Stimulated activated naive B cell treated with anti-CD40 and anti-IgM and Interleukin-4, amounts not matched to agents 10 μg/mL and 1 μg/mL and 100 μg/mL, for 72 hours (primary cell): ENCODE measurements at places on chromosomes 5 and 9.

- no peak for DNase-seq
These were observed 132.7 kb downstream of the MPDZ start for GRCh38 chr9:13146840-13147239.

GRCh38 chr5:10913841-10914240, 152.8 kb upstream of the DAP start:
- DNase-seq, result no peak

- DNase-seq, result no peak
These were observed 105.1 kb upstream of the CTSL start for GRCh38 chr9:87620731-87621322.

DNA sequence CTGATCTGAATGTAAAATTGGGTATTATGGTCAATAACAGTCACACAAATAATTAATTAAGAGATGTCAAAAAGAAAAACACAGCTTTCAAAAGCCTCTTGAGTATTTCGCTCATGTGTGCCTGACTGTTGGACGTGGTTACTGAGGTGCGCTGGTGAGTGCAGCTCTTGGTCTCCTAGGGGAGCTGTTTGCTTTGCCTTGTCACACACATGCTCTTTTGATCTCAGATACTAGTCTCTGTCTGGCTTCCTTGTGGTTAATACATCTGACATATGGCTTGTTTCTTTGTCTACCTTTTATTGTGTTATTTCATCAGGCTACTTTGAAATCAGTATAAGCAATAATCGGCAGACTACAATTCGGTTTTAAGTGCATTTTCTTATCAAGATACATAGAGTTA, 51.5 kb downstream of the PCSK1 start:
- DNase-seq, result no peak

- no peak for DNase-seq
These were observed 53.4 kb upstream of the ALDH1B1 start for GRCh38 chr9:38339087-38339486.

DNA sequence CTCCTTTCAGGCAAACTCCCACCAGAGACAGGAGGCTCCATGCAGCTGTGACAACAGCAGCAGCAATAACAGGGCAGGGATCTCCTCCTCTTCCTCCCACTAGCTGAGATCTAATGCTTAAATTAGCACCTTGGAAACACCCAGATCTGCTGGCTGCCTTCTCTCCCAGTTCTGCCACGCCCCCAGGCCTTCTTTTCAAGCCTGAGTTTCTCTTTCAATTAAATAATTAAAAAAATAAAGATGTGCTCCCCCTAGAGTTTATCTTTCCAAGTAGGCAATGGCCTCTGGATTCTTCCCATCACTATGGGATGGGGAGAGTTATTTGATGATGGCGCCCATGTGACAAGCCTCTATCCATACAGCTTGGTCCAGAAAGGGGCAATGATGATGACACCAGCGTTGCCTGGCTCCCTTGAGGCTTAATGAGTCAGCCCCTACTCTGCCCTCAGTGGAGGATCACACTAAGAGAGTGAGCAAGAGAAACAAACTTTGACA, 3.8 kb downstream of the FAM219A start:
- no peak for DNase-seq

DNA sequence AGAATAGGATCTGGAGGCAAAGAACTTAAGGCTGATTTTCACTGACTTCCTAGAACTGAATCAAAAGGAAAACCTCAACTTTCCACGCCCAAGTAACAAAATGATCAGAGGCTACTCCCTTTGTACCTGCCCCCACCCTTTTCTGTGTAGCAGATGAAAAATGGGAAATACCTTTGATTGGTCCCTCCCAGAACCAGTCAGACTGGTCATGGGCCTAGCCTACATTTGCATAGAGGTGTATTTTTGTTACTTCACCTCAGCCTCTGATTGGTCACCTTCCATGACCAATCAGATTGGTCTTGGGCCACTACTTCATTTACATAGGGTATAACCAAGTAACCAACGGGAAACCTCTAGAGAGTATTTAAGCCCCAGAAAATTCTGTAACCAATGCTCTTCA, 1553.5 kb upstream of the C9orf72 start:
- DNase-seq, result no peak

DNA sequence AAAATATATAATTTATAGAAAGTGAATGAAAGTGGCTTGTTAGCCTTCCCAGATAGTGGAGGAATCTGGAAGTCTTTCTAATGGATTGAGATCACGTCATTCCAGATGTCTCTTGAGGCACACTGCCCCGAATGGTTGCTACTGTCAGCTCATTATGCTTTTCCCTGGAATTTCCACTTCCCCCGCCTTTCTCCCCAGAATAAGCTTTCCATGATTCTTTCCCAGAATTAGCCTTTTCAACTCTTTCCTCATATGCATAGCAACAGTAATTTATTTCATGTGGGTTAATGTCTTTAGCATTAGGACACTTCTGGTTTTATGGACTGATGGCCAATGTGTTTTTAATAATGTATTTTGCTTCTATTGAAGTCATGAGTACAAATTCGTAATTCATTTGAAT, 81.5 kb downstream of the PALM2AKAP2 start:
- no peak for DNase-seq

- no peak for DNase-seq
These were observed 33.7 kb downstream of the SLC31A2 start for GRCh38 chr9:113184539-113184938.
